ENCODE measurements at places on chromosomes 2 and 18.

DNA sequence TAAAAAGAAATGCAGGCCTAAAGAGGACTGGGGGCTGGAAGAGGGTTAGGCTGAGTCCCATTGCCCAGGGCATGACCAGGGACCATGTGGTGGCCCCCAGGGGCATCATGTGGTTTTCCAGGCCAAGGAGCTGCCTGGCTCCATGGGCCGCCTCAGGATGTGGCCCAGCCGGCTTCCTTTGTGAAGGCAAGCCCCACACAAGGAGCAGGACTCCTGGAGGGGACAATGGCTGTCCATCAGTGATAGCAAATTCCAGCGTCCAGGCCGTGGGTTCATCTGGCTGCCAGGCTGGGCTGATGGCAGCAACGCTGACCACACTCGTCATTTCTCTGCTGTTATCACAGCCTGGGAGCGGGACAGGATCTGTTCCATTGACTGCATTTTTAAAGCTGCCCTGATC is 82.5 kb downstream of the GBX2 start:
- DNase-seq = no peak

DNA sequence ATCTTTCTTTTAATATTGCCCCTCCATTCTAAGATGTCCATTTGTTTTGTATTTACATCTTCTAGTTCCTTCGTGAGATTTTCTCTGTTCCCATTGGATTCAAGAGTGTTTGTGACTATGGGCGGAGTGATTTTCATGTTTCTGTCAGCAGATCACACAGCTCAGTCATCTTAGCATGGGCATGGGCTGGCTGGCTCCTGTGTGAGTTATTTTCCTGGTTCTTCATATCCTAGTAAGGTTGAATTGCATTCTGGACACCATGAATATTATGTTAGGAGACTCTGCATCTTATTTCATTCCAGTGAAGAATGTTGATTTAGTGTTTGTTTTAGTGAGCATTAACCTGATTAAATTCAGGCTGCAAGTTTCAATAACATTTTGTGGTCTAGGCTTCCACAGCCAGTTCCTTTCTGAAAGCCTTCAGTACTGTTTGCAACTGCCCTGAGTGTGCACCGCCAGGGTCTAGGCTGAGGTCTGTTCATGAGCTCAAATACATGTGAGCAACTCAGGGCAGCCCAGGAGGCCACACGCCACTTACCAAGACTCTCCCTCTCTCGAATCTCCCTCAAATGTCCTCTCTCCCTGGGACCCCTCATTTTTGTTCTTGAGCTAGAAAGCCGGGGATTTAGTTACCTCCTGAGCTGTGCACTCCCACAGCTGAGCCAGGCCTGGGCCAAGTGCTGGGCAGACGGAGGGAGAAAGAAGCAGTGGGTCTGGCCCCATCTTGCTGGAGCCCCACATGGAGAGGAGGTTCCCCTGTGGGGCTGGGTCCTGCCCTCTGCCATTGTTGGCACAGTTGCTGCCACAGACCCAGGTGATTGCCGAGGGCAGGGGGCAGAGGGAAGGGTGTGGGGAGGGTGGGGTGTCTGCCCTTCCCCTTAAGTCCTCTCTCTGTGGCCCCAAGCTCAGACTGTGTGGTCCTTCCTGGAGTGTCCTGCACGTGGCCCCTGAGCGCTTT is 145.9 kb downstream of the RTP5 start:
- DNase-seq = no peak

DNA sequence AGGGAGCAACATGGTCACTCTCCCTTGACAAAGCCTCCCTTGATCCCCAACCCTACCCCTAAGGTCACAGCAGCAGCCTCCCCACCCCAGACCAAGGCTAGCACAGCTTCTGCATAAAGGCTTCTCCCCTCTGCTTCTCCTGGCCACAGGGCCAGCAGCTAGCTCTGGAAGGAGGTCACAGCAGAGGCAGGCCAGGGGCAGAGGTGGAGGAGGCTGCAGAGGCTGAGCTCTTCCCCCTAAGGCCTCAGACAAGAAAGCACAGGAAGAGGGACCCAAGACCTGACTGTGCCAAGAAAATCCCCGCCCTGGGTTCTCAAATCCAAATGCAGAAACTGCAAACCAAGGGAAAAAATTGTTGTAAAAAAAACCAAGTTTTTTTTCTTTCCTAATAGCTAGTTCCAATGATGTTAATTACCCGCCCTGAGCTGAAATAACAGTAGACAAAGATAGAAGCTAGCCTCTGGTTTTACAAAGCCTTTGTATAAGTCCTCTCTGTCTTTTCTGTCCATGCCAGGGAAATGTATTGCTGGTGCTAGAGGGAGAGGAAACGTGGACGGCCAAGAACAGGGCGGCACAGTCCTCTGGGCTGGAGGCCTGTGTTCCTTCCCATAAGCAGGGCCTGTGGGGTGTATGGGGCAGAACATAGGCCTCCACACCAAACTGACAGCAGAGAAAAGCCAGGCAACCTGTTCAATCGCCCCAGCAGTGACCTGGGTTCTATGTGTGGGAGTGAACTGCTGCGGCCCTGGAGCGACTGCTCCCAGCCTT is 79.5 kb downstream of the POLR1A start:
- DNase-seq = no peak

- DNase-seq = no peak
These were observed 776.0 kb downstream of the DCC start for GRCh38 chr18:53115876-53116585.

DNA sequence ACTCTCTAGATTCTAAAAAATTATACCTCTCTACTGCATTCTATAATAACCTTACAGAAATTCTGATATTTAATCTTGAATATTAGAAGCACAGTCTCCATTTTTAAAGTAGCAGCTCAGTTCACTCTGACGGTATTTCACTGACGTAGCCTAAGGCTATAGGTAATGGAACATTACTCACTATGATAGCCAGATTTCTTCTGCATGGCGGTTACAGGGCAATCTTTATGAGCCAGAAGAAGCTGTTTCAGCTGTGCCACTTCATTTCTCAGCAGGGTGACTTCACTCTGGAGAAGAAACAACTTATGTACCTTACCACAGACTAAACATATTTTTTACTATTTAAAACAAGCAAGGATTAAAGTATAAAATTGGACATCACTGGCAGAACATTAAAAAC is 75.3 kb upstream of the CHN1 start:
- no peak for DNase-seq

DNA sequence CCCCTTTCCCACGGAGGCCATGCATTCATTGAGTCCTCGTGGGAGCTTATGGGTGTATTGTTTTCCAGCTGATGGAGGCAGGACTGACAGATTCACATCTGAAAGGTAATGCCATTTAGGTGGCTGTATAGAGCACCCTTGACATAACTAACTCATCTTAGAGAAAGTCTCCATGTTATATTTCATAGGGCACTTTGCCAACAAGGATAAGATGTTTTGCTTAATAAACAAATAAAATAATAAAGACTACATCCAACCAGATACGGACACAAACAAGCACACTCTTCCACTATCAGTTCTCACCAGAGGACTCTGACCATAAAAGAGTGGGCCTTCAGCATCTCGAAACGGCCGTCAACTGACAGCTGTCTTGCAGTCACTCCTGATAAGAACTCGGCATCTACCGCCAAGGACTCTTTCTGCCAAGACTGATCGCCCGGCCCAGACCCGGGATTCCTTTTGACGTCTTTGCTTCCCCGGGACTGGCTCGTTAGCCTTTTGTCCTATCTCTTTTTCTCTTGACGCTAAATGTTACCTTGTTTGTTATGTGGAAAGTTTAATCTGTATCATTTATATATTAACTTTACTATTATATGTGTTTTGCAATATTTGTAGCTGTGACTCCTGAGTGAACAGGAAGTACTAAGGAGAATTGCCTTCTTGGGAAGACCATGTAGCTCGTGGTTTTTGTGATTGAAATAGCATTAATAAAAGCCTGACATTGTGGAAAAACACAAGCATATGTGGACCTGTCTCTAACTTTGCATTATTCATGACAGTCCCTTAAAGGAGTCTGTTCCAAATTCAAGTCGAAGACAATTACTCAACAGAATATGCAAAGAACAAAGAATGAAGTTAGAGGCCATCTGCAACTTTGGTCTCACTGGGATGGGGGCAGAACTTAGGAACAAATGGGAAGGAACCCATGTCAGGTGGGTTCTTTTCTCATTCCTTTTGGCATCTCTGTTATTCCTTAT is 195.1 kb downstream of the LPIN1 start:
- no peak for DNase-seq

DNA sequence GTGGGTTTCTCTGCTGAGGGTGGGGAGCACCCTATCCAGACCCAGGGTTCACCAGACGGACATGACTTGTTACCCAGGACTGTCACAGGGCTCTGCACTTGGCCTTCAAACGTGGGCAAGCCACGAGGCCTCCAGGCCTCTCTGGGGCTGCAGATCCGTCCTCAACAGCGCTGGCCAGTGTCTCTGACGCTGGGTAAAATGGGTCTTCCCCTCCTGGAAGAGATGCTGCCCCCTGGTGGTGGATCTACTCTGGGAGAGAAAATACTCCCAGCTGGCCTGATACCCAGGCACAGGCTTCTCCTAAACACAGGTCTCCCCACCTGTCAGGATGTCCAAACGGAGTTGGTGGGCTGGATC is 3.7 kb downstream of the GPR17 start:
- DNase-seq = peak; percentile 78

- no peak for DNase-seq
These were observed 315.8 kb upstream of the NRP2 start for GRCh38 chr2:205366336-205367060.

DNA sequence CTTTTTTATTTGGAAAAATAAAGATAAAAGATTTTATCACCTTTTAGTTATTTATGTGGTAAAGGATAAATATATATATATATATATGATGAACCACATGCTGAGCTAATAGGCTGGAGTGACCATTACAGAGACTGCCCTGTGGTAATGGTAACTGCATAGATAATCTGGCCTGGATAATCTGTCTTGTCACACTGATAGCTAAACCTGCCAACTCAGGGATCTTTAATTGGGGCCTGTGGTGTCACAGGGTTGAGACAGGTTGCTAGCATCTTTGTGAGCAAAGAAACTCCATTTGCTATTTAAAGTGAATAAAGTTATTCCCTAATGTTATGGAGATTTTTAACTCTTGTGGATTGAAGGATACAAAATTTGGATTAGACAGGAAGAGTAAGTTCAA is 203.0 kb downstream of the PHLPP1 start:
- no peak for DNase-seq

- no peak for DNase-seq
These were observed 72.9 kb downstream of the TSN start for GRCh38 chr2:121828281-121828731.

- DNase-seq = no peak
These were observed 23.0 kb downstream of the RTP5 start for GRCh38 chr2:241892299-241893137.

GRCh38 chr18:2536063-2536462 is 35.2 kb downstream of the METTL4 start:
- DNase-seq = no peak

GRCh38 chr18:25921677-25922421 is 168.6 kb downstream of the SS18 start:
- no peak for DNase-seq

DNA sequence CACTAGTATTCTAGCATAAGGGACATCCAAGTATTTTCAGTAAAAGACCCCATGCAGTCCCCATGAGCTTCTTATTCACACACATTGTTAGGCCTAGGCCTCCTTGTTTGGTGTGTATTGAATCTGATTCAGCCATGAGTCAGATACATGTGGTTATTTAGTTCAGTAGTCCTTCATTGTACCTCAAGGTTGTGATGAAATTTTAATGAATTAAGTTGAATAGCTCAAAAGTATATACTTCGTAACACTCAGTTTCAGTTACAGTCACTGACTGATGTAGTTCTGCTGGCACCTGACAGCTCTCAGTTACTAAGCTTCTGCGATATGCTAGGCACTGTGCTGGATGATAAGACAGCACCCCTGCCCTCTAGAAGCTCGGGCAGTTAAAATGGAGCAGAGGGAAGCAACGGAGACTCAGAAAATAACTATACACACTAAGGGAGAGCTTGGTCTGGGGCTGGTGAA is 86.4 kb downstream of the XRCC5 start:
- DNase-seq = no peak

Data from stimulated activated CD4-positive, alpha-beta T cell treated with anti-CD3 and anti-CD28 coated beads, Interleukin-1b, Interleukin-23, amount 100 ng/mL, for 1 hour (primary cell).